ENCODE measurements at places on chromosomes 5 and 9. TPM values are rescaled to one million over a fixed set of nuclear protein-coding genes. Genes with fewer than 3 reads are reported as not detected.

GRCh38 chr9:118177241-118177640 lies 473.0 kb downstream of the TLR4 start:
- no peaks in the 10 kb centered on the region for H3K36me3 ChIP-seq
- H3K27me3 ChIP-seq: no peaks in the 10 kb centered on the region
- no peak overlapping the region for H3K27ac ChIP-seq
- no peak for DNase-seq

DNA sequence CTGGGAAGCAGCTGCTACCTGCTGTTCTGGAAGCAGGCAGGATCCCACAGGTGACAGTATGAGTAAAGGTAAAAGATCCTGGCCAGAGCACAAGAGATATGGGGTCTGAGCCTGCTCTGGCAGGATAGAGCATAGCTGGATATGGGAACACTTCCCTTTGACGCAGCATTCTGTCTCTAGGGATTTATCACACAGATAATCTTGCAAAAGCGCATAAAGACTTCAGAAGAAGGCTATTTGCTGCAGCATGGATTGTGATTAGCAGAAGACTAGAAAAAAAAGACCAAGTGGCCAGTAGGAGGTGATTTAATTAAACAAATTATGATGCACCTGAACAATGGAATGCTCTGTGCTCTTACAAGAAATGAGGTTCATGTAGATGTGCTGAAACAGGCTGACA lies 52.4 kb upstream of the PWWP2A start:
- H3K27me3 ChIP-seq: no peaks in the 10 kb centered on the region
- H3K4me1 ChIP-seq: no peaks in the 10 kb centered on the region
- H3K27ac ChIP-seq: no peak overlapping the region
- H3K36me3 ChIP-seq: no peaks in the 10 kb centered on the region
- DNase-seq: no peak
- no peak overlapping the region for H3K4me3 ChIP-seq

DNA sequence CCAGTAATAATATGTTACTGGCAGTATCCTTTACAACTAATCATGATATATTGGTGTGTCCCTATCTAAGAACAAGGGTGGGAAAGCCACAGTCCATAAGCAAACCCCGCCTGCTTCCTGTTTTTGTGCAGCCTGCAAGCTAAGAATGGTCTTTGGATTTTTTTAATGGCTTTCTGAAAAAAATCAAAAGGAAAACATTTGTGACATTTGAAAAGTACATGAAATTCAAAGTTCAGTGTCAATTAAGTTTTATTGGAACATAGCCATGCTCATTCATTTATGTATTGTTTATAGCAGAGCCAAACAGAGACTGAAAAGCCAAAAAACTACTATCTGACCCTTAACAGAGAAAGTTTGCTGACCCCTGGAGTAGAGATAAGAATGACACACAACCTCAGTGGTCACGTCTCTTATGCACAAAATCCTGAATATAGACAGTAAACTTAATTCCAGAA lies 12.8 kb upstream of the TMEM245 start:
- no peak overlapping the region for H3K4me3 ChIP-seq
- no peak for DNase-seq
- no peaks in the 10 kb centered on the region for H3K36me3 ChIP-seq
- H3K27ac ChIP-seq: no peak overlapping the region
- no peaks in the 10 kb centered on the region for H3K27me3 ChIP-seq

DNA sequence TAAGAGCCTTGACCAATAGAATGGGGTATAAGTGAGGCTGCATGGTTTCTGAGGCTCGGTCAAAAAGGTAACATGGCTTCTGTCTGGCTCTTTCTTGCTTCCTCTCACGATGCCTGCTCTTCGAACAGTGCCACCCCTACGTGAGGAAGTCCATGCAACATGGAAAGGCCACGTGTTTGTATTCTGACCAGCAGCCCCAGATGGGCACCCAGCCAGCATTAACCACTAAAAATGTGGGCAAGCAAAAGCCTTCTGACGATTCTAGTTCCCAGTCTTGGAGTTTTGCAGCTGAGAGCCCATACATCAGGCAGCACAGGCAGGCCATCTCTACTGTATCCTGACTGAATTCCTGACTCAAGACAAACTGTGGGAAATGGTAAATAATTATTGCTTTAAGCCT lies 24.2 kb upstream of the NREP start:
- no peak for DNase-seq
- H3K36me3 ChIP-seq: no peaks in the 10 kb centered on the region
- no peak overlapping the region for H3K27ac ChIP-seq
- H3K4me3 ChIP-seq: no peak overlapping the region
- no peaks in the 10 kb centered on the region for H3K4me1 ChIP-seq

GRCh38 chr5:140362875-140363630 lies 3.1 kb downstream of the SLC4A9 start:
- no peaks in the 10 kb centered on the region for H3K27me3 ChIP-seq
- H3K4me1 ChIP-seq: peaks cover 9% of the 10 kb centered on the region
- peak; percentile 75 for DNase-seq
- no peak overlapping the region for H3K4me3 ChIP-seq
- no peaks in the 10 kb centered on the region for H3K36me3 ChIP-seq

Gene PCDHGB6
- 0.22 TPM for total RNA-seq

Gene NIM1K
- 0.28 TPM for total RNA-seq

Gene ACOT12
- 0.41 TPM for total RNA-seq

GRCh38 chr5:107808671-107809137 lies 138.0 kb upstream of the EFNA5 start:
- no peaks in the 10 kb centered on the region for H3K36me3 ChIP-seq
- no peak for DNase-seq
- no peaks in the 10 kb centered on the region for H3K27me3 ChIP-seq
- no peak overlapping the region for H3K4me3 ChIP-seq
- H3K27ac ChIP-seq: no peak overlapping the region
- no peaks in the 10 kb centered on the region for H3K4me1 ChIP-seq

GRCh38 chr5:9089893-9090292 lies 456.0 kb downstream of the SEMA5A start:
- no peak for DNase-seq
- H3K27ac ChIP-seq: no peak overlapping the region
- H3K4me3 ChIP-seq: no peak overlapping the region
- no peaks in the 10 kb centered on the region for H3K27me3 ChIP-seq
- no peaks in the 10 kb centered on the region for H3K4me1 ChIP-seq

- H3K36me3 ChIP-seq: no peaks in the 10 kb centered on the region
- DNase-seq: no peak
- H3K4me3 ChIP-seq: no peak overlapping the region
Measured at GRCh38 chr5:139837711-139838380, 42.2 kb downstream of the PSD2 start.

GRCh38 chr9:88749420-88749819 lies 214.4 kb downstream of the NXNL2 start:
- H3K27me3 ChIP-seq: no peaks in the 10 kb centered on the region
- DNase-seq: no peak
- no peaks in the 10 kb centered on the region for H3K36me3 ChIP-seq

- H3K4me1 ChIP-seq: peaks cover 7% of the 10 kb centered on the region
- no peak overlapping the region for H3K27ac ChIP-seq
- no peak for DNase-seq
- H3K27me3 ChIP-seq: no peaks in the 10 kb centered on the region
Measured at GRCh38 chr9:14960881-14961280, 50.7 kb upstream of the FREM1 start.

- H3K4me1 ChIP-seq: no peaks in the 10 kb centered on the region
- no peak for DNase-seq
- H3K27me3 ChIP-seq: no peaks in the 10 kb centered on the region
- no peaks in the 10 kb centered on the region for H3K36me3 ChIP-seq
- H3K4me3 ChIP-seq: no peak overlapping the region
Measured at GRCh38 chr9:18452276-18452675, 21.7 kb upstream of the ADAMTSL1 start.

DNA sequence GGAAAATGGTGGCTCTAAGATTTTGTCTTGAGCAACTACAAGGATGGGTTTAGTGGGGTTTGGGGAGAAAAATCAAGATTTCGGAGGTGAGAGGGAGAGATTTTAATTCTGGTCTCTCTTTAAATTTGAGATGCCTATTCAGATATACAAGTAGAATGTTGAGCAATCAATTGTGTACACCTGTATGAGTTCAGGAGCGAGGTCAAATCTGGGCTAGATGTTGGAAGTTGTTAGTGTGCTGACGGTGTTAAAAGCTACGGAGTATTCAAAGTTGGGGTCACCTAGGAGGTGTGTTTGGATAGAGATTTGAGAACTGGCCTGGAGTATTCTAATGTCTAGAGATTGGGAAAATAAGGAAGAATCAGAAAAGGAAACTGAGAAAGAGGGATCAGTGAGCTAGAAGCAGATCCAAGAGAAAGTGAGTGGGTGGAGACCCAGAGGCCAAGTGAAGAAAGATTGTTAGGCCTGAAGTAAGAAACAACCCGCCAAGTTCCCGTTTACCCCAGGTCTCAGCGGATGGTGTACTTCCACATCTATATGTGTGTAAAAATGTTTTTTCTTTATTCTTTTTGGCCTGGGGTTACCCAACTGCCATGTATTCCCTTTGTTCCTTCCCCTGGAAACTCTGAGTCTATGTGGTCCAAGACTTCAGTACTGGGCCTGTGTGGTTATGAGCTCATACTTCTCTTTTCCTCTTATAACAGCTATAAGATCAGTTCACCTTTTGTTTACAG lies 11.9 kb upstream of the ARHGAP26 start:
- no peaks in the 10 kb centered on the region for H3K36me3 ChIP-seq
- no peak for DNase-seq
- no peaks in the 10 kb centered on the region for H3K4me1 ChIP-seq
- no peaks in the 10 kb centered on the region for H3K27me3 ChIP-seq

DNA sequence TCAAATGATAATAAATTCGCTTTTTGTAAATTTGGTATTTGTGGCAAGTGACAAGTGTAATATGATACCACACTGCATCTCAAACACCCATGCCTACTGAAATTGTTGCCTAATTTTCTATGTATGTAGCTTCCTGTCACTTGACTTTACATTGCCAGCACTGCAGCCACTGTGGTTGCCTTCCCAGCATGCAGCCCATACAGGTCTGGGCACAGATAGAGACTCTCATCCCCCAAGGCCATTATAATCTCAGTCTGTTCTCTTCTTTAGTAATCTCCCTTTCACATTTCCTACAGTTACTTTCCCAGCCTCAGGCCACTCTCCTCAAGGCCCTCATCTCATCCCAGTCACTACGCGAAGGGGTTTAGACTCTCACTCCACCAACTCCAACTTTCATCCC lies 1200.6 kb downstream of the PTPRD start:
- no peak for DNase-seq
- H3K4me3 ChIP-seq: no peak overlapping the region
- no peaks in the 10 kb centered on the region for H3K36me3 ChIP-seq
- H3K27me3 ChIP-seq: no peaks in the 10 kb centered on the region
- no peaks in the 10 kb centered on the region for H3K4me1 ChIP-seq
